Inflammatory macrophage treated with lipopolysaccharide for 1 hour (primary cell): ENCODE measurements at places on chromosomes 7 and 10.

DNA sequence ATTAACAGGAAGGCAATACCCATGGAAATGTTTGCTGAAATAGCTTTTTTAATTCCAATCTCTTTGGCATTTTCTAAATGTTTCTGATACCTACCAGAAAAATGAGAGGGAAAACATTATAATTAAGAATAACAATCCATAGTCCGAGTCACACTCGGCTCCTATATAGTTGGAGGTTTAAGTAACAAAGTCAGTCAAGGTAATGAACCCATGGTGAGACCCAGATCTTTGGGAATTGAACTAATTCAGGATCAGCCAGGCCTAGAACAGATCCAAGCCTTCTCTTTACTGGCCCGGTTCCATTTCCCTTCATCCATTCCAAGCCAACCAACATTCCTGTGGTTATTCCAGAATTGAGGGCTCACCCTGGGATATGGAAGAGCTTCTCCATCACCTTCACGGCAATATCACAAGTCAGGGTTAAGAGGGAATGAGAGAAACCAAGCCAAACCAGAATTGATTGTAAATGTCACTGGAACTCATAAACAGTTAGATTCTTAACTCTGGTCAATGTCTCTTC, 28.3 kb downstream of the ABCB4 start:
- no peak for DNase-seq

DNA sequence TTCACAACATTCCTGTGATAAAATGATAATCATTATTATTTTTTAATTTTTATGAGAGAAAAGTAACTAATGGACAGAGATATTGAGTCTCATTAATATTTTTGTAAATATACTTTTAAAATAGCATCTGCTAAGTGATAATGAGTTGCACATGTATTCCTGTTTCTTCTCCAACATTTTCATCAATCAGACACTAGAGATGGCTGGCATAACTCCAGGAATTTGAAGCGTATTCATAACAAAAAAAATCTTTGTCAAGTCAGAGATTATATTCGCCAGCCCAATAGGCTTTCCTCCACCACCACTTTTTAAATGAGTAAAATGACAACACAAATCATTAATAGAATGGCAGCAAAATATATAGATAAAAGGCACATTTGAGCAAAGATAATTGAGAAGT, 524.0 kb upstream of the KCND2 start:
- DNase-seq, result no peak

- DNase-seq, result no peak
Measured at GRCh38 chr10:98921316-98921715, 314.3 kb downstream of the HPSE2 start.

GRCh38 chr7:105642264-105642663, 61.0 kb upstream of the EFCAB10 start:
- DNase-seq, result no peak

DNA sequence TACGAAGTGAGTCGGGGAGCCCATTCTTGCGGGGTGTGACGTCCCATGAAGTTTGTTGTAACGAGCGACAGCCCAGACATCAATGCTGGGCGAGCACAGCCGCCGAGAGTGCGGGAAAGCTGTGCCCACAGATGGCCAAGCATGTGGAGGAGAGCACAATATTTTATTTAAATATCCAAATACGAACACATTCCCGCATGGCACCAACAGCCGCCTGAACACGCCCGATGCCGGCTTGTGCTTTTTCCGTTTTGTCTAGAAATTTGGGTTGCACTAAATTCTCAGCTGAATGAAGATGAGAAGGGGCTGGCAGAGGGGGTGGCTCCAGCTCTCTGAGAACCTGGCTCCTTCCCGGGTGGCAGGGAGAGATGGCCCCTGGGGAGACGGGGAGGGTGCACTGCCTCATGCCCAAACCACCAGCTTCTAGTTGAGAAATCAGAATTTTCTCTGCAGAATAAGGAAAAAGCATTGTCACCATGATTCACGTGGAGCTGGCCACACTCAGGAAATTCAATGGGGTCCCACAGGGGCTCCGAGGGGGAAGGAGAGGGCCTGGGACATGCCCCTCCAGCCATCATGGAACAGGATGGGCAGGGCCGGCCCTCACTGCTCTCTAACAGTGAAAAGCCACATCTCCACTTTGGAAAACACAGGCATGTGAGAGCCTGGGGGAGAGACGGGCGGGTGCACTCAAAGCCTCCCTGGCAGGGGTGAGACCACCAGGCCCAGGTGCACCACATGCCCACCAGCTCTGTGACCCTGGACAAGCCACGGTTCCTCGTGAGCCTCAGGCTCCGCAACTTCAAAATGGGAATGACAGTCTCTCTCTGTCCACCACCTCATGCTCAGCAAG, 48.3 kb downstream of the EBF3 start:
- no peak for DNase-seq
